ENCODE measurements at places on chromosomes 11 and 22.

DNA sequence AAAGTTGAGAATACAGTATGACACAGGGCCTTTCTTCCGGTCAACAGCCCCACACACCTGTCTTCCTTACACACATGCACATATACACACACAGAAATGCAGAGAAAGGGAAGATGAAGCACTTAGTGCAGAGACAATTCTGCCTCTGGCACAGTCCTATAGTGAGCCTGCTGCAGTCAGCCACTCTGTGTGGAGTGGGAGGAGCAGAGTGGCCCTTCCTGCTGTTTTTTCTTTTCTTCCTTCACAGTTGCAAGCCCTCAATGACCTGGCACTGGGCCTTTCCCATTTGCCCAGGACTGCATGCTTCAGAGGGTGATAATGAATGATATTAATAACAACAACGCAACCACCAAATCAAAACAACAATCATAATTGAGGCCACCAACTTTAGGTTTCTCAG lies 527.0 kb upstream of the B3GAT1 start:
- no peak for DNase-seq

DNA sequence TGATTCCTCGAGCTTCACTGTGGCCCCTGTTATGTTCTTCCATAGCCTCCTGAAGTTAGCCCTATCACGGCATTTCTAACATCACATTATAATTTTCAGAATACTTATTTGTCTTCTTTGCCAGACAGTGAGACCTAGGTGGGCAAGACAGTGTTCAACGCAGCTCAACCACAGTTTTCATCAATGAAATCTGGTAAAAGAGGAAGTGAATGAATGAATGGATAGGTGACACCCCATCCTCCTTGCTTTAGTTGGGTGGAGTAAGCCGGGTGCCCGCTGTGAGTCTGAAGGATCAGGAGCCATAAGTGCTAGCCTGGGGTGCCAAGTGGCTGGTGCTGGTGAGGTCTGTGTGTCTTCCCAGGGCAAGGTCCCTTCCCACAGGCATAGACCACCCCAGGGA lies 60.2 kb upstream of the MTNR1B start:
- no peak for DNase-seq

GRCh38 chr11:102729849-102730815 lies 5.4 kb upstream of the MMP8 start:
- DNase-seq, result no peak

- DNase-seq, result no peak
These were observed 16.2 kb downstream of the MISFA start for GRCh38 chr11:18615628-18616392.

- DNase-seq, result no peak
These were observed 63.9 kb downstream of the TP53I11 start for GRCh38 chr11:44886790-44887140.

DNA sequence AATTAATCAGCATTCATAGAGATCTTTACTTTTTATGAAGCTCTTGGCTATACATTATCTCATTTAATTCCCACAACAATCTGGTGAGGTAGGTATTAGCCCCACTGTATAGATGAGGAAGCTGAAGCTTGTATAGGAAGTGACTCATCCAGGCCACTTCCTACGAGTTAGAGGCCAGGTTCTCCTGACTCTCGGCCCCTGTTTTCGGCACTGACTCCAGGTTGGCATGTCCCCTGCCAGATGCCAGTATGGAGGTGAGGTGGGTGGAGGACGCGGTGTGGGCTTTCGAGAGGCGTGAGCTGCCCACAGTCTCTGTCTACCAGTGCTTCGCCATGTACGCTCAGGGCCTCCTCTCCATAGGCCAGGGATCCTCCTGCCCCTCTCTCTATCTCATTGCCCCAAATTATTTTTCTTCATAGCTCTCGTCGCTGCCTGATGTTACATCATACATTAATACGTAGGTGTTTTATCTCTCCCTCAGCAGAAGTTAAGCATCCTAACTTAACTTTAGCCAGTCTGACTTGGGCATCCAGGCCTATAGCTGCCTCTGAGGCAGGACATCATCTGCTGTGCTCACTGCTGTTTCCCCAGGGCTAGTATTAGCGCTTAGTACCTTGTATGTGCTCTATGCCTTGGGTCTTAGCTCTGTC lies 9.0 kb downstream of the DGAT2 start:
- DNase-seq, result no peak

- no peak for DNase-seq
These were observed 11.1 kb upstream of the TAB1 start for GRCh38 chr22:39388261-39389011.

- DNase-seq, result no peak
These were observed 10.1 kb upstream of the PDGFB start for GRCh38 chr22:39254789-39255298.

- DNase-seq, result no peak
These were observed 6.9 kb upstream of the TOM1 start for GRCh38 chr22:35292786-35293185.

DNA sequence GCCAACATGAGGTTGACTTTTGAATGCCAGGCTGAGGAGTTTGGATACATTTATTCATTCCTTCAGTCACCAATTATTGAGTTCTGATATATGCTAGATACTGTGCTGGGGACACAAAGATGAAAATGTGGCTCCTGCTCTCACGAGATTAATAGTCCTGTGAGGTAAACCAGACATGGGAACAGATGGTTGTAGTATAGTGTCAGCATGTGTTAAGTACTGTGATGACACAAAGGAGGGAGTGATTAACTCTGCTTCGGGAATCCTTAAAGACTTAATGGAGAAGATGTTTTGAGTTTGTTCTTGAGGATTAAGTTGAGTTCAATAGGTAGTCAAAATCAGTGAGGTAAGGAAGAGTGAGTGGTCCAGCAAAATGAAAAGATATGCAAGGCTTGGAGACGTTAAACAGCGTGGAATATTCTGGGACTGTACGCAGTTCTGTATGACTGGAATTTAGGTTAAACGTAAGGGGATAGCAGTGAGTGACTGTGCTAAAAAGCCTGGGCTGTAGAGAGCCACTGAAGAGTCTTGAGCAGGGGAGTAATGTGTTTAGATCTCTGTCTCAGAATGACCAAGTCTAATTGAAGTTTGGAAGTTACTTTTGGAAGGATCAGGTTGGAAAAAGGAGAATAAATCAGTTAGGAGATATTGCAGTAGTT lies 11.8 kb downstream of the RNF121 start:
- DNase-seq, result no peak

DNA sequence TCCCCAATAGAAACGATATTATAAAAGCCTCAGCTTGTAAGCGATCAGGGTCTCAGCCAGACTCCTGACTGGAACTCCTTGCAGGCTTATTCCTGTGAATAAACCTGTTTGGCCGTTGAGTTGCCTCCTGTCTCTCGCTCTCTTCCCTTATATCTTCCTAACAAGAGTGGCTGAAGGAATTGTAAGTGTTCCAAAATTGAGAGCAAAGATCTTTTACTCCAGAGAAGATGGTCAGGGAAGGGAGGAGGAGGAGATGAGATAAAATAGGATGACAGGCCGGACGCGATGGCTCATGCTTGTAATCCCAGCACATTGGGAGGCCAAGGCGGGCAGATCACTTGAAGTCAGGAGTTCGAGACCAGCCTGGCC lies 1.2 kb upstream of the SLC37A4 start:
- no peak for DNase-seq

DNA sequence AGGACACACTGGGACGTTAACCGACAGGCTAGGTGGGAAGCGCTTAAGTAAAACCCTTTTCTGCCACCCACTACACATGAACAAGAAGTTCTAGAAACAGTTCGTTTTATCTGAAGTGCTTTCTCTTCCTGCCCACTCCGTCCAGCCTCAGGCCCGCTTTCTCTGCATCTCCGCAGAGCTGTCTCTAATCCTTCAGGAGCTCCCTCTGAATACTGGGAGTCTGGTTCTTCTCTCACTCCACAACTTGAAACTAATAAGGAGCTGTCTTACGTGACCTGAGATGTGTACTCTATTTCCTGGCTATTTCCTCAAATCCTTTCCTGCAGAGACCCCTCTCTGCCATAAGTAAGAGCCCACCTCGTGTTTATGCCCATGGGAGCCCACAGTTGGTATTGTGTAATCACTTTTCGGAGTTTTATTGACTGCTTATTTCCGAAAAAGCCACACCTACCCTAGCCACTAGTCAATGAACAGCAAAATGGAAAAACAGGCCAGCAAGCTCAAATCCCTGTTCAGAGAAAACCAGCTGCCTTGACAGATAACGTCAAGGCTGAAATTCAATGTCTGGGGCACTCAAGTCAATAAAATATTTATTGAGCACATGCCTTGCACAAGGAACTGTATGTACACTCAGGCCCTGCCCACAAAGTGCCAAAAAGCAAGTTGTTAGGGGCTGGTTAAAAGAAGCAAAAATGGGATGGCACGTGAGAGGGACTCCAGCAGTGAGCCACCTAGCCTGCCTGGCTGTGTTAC lies 4.9 kb downstream of the PC start:
- no peak for DNase-seq

DNA sequence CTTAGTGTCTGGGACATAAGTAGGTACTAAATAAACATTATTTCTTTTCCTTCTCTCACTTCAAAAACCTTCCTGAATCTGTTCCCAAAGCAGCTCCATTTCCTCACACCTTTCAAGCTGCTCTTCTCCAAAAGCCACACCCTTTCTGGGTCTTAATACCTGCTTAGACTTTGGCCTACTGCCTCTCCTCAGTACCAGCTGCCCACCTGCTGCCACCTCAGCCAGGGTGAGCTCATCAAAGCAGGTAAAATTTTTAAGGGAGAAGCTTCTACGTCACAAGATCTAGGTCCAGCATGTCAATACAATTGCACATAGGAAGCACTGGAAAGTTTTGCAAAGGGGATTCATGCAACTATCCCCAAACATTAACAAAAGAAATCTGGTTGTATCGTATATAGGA lies 108.4 kb downstream of the RPL27A start:
- DNase-seq, result no peak

DNA sequence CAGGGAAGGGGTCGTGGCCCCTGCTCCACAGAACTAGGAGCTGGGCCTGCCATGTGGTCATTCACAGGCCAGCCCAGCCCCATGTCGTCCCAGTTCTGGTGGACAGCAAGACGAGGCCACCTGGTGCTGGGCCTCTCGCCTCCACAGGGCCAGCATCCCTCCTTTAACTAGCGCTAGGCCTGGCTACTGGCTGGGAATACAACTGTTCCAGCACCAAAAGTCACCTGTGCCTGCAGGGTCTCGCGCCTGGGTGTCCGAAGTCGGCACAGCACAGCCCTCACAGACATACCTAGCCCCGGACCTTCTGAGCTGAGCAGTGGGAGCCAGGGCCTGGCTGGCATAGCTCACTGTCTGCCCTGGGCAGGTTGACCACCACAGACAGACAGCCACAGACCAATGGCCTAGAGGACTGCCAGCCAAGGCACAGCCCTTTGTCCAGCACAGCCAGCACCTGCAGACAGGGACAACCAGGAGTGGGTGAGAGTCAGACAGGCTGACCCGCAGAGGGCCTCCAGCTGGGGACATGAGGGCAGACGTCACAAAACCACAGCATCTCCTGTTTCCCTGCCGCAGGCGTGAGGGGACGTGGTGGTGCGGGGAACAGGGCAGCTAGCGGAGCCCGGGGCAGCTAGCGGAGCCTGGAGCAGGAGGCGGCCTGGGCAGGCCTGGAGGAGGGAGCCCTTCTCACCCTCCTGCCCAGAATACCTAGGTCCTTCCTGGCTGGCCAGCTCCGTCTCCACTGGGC lies 27.2 kb upstream of the TH start:
- DNase-seq, result no peak

DNA sequence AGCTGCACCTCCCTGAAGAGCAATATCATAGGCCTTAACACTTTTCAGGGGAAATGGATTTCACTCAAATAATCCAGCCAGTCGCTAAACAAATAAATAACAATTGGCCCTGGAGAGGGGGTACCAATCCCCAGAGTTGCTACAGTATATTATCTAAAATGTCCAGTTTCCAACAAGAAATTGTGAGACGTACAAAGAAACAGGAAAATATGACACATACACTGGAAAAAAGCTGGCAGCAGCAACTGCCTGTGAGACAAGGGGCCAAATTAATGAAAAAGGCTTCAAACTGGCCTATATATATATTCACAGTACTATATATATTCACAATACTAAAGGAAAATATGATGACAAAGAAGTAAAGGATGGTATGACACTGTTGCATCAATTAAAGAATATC lies 4.0 kb downstream of the NF2 start:
- DNase-seq, result no peak

GRCh38 chr22:46483353-46483752 lies 54.1 kb downstream of the CELSR1 start:
- no peak for DNase-seq

DNA sequence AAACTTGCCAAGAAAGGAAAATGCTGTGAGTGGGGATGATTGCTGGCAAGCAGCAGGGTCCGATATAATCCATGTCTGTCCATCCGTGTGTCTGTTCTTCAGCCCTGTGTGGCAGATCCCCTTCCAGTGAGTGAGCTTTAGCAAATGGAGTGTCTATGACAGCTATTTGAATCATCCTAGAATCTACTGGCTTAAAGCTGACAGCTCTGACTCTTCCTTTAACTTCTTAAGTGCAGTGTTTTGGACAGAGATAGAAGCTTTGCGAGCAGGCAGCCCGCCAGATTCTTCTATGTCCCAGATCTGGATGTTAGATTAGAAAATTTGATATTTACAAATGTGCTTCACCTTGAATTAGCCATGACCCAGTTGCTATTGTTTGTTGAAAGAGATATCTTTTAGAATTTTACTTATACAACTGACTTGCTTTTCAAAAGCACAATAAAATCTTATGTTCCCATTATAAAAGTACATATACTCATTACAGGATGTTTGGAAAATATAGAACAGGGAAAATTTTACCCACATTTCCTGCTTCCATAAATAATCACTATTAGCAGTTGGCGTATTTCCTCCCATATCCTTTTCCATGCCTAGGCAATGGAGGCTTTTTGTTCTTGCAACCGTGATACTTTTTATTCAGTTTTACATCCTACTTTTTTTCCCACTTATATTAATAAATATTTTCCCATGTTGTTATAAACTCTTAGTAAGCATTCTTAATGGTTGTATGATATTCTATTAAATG lies 124.5 kb downstream of the COMMD9 start:
- no peak for DNase-seq

GRCh38 chr22:40368836-40369235 lies 1.6 kb upstream of the SGSM3 start:
- DNase-seq, result no peak

GRCh38 chr11:56700914-56701485 lies 2.1 kb downstream of the OR9G1 start:
- DNase-seq, result no peak

GRCh38 chr22:36907253-36908195 lies 5.9 kb upstream of the CSF2RB start:
- DNase-seq, result no peak

- DNase-seq, result peak; percentile 31
These were observed 1277.5 kb upstream of the CNTN5 start for GRCh38 chr11:97743205-97743742.
